ENCODE measurements at places on chromosomes 4 and X.

GRCh38 chrX:152926279-152926678 is 28.4 kb downstream of the ZNF185 start:
- DNase-seq, result no peak

DNA sequence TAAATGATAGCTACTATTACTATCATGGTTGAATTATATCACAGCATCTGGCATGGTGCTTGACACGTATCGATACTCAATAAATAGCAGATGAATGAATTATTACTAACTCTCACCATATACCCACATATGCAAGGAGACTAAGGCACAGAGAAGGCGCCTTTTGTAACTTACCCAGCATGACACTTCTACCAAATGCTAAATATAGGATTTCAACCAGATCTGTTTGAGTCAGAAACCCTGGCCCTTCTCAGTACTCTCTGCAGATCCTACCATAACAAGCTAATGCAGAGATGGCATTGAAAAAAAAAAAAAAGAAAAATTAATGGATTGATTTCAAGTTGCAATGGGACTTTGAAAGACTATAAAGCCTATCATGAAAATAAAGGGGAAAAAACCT is 219.5 kb downstream of the DHX15 start:
- no peak for DNase-seq

GRCh38 chr4:25433966-25434827 is 57.1 kb downstream of the ANAPC4 start:
- DNase-seq, result no peak

DNA sequence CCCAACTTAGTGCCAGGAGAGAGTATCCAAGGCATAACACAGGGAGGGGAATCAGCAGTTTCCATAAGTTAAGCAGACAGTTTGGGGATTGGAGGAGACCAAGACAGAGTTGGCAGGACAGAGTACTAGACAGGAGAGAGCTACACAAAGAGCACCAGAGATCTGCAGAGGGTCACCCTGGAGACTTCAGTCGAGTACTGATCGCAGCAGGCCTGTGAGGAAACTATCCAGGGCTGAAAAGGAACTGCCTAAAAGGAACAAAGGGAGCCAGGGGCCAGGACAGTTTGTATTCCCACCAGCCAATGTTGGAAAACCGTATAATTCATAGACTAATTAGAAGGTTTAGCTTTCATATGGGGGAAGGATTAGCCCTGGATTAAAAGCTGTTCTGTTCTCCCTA is 80.6 kb upstream of the ENPP6 start:
- no peak for DNase-seq

GRCh38 chr4:127732623-127733328 is 2.6 kb downstream of the SLC25A31 start:
- DNase-seq, result no peak

DNA sequence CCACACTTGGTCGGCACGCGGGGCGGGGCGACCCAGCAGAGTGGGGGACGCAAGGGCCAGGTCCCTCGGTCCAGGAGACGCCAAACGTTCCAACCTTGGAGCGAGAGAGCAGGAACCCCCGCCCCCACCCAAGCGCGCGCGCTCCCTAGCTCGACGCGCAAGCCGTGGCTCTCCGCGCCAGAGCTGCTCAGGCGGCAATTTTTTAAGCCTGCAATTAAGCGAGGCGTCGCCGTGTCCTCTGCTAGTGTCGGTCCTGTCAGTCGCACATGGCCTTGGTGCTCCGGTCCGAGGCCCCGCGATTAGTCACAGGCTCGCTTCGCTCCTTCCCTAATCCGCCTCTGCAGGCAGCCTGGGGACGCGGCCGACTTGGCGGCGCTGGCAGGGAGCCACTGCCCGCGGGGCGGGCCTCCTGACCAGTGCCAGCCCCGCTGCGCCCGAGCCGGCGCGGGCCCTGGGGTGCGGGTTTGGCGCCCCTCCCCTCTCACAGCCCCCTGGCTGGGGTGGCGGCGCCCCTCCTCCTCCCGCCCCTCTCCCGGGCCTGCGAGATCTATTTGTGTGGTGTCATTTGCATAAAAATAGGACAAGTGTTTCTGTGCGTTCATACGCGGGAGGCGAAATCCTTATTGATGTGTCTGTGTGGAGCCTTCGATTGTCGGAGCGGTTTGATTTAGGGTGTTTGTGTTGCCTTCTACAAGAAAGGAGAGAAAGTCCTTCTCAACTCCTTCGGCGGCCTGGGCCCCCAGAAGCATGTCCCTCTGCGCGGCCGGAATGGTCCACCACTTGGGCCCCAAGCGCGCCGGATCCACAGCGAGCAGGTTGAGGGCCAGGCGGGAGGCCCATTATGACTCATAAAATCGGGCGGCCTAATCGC is 9.8 kb upstream of the BCOR start:
- no peak for DNase-seq

DNA sequence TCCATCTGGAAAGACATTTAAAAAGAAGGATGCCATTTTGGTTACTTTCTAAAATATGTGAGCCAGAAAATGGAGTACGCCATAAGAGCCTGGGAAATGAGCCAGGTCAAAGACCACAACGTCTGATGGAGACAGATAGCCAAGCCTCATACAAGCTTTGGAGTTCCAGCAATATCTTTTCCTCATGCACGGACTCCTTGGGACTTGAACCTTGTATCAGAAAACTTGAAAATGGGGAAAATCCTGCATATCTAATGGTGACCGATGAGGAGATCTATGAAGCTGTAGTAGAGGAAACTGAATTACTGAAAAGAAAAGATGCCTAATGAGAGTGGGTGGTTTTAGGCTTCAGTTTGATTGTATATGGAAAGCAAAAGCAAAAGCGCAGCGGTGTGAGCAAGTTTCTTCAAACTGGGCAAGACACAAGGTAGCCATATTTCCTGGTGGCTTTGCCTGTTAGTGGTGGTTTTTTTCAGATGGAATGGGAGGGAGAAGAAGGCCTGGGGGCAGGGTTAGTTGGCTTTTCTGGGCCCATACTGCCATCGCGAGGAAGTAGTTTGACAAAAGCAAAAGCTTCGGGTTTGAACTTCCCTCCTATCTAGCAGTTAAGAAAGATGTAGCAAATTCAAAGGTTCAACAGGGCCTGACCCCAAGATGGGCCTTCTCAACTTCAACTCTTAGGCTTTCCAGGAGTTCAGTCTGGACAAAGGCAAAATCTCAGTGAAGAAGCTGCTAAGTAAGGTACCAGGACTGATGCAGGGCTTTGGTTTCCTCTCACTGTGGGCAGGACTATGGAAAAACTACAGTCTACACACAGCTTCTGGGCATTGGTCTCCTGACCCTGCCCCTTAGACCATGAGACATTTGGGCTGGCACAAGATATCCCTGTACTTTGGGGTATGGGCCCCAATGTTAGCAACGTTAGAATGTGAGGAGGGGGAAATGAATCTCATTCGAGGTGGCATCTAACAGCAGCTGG is 210.0 kb upstream of the STK26 start:
- DNase-seq, result no peak

DNA sequence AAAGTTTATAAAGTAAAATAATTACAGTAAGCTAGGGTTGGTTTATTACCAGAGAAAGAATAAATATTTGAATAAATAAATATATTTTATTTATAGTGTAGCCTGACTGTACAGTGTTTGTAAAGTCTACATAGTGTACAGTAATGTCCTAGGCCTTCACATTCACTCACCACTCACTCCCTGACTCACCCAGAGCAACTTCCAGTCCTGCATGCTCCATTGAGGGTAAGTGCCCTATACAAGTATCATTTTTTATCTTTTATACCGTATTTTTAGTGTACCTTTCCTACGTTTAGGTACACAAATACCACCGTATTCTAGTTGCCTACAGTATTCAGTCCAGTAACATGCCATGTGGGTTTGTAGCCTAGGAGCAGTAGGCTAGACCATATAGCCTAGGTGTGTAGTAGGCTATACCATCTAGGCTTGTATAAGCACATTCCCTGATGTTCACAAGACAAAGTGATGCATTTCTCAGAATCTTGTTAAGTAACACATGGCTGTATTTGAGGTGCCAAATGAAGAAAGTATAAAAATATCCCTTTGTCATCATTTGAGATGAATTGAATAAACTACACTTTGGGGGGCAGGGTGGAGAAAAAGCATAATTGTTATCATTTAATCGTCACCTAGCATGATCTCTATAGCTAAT is 14.7 kb upstream of the KLHL8 start:
- no peak for DNase-seq

DNA sequence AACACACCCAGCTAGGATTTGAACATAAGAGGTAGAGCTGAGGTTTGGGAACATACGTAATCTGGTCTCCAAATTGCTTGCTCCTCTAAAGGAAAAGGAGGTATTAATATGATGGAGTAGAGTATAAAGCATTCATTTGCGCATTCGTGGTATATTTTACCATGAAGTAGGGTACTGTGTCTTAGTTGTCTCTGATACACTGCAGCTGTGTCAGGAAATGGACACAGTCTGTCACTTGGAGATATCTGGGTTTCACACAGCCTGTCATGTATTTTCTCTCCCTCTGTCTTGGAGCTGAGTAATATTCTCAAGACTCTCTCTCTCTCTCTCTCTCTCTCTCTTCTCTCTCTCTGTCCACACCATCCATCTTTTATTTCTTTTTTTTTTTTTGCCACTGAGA is 274.8 kb upstream of the UGT8 start:
- DNase-seq, result no peak

- no peak for DNase-seq
Measured at GRCh38 chr4:81960961-81961360, 412.8 kb downstream of the HNRNPD start.

- DNase-seq, result no peak
Measured at GRCh38 chrX:96564595-96564994, 120.0 kb upstream of the DIAPH2 start.

GRCh38 chrX:153353416-153353815 is 19.5 kb downstream of the ZNF275 start:
- peak; percentile 70 for DNase-seq

GRCh38 chr4:8580321-8581093 is at the start of gene GPR78:
TSS of gene GPR78 (plus strand) at chr4:8580392. CDS start at chr4:8580983, 591 bp downstream.
- no peak for DNase-seq

- DNase-seq, result no peak
Measured at GRCh38 chrX:11543249-11543648, 122.5 kb downstream of the ARHGAP6 start.

DNA sequence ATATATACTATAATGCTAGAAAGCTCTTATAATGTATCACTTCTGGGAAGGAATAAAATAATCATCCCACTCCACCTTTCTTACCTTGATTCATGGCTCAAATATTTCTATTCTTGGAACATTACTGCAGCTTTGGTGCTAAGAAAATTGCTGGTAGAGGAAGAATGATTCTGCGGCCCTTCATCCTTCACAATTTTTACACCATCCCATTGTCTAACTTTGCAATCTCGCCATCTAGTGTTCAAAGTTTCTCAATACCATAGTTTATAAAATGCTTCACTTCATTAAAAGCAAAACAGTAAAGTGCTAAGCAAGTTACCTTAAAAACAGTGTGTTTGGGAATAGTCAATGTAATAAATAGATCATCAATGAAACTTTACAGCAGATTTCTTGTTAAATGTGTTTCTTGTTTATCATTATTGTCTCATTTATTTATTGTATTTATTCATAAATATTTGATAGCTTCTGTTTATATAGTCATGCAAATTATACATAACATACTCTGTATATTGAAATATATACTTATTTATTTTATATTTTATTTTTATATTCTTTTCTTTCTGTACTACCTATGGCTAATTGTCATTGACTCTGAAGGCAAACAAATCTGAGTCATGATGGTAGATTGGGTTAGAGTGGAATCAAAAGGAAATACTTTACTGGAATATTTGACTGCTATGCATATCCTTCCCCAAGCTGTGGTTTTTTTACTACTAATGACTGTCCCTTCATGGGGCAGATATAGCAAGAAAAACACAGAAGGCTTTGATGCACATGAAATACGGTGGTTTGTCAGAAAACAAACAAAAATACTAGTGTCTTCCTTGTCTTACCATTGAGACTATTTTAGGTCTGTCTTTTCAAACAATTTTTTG is 390.7 kb downstream of the MAPK10 start:
- no peak for DNase-seq

GRCh38 chrX:136214551-136214950 is 36.6 kb downstream of the MAP7D3 start:
- DNase-seq, result no peak

GRCh38 chr4:88217169-88217568 is 58.7 kb upstream of the ABCG2 start:
- no peak for DNase-seq

GRCh38 chr4:107388736-107389274 is 331.2 kb downstream of the PAPSS1 start:
- DNase-seq, result no peak

GRCh38 chr4:168995537-168996295 is 14.3 kb downstream of the CBR4 start:
- DNase-seq, result no peak

- DNase-seq, result no peak
Measured at GRCh38 chr4:110486256-110486655, 10.3 kb downstream of the ENPEP start.

- DNase-seq, result no peak
Measured at GRCh38 chr4:15320121-15320678, 107.6 kb upstream of the C1QTNF7 start.

- no peak for DNase-seq
Measured at GRCh38 chr4:93184053-93184452, 644.5 kb upstream of the ATOH1 start.
